Left ventricle myocardium inferior (tissue), 1 donor: ENCODE measurements at places on chromosomes 3 and 15. TPM values are rescaled to one million over a fixed set of nuclear protein-coding genes. Genes with fewer than 3 reads are reported as not detected.

Gene PRTG
- total RNA-seq: 0.69 TPM

Gene CAND2
- total RNA-seq: 76.2 TPM

GRCh38 chr3:15121936-15122335 lies 23.0 kb upstream of the RBSN start:
- DNase-seq: no peak

Gene RASGRP1
- total RNA-seq: 0.44 TPM

GRCh38 chr15:77603611-77604336 lies 28.9 kb downstream of the LINGO1 start:
- DNase-seq: no peak

Gene REC114
- 1.4 TPM for total RNA-seq

Gene ANKUB1
- total RNA-seq: not detected
